Nucleus accumbens (tissue), 56 donors: ENCODE measurements at places on chromosomes 11 and 22.

- no peak for DNase-seq
Measured at GRCh38 chr11:16606784-16607674, 131.4 kb upstream of the C11orf58 start.

- DNase-seq = no peak
Measured at GRCh38 chr22:39317084-39317774, 2.2 kb downstream of the RPL3 start.

DNA sequence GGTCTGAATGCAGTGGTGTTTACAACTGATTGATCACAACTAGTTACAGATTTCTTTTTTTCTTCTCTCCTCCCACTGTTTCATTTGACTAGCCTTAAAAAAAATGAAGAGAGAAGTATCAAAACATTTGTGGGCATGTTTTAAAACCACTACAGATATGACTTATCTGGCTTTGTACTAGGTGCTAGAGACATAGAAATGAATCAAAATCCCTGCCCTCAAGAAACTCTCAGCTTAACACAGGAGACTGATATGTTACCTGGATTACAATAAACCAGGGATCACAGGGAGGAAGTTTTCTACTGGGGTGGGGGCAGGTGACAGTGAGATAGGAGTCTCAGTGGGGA lies 25.2 kb upstream of the CTR9 start:
- no peak for DNase-seq

DNA sequence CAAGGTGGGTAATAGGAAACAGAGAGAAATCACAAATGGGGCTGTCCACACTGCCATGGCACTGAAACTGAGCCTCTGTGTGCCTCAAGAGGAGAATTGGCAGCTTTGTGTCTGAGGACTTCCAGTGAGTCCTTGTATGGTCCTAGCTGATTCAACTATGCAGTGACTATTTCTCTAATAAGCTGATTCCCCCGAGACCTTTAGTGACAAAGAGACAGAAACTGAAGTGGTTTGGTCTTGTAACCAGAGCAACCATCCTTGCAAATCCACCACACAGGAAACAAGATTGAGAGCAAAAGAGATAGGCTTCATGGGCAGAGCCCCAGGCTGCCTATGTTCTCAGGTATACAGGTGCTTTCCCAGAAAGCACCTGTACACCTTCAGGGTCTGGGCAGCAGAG lies 1038.5 kb downstream of the NTM start:
- no peak for DNase-seq

GRCh38 chr11:94533696-94534630 lies 9.8 kb upstream of the FUT4 start:
- no peak for DNase-seq

DNA sequence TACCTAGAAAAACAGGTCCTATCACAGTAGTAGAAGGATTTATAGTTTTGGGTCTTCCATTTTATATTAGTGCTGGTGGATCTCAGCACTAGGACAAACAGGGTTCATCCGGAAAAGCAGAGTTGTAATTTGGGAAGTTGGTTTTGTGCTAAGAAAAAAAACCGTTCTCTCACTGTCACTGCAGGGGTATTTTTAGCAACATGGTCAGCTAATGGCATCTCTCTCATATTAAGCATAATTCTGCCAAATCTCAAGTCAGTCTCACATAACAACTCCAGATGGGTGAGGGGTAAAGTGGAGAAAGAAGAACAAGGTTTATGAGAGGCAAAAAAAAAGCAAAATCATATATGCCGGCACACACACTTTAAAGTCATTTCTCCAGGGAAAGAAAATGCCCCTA lies 51.6 kb upstream of the GDPD4 start:
- DNase-seq = no peak

DNA sequence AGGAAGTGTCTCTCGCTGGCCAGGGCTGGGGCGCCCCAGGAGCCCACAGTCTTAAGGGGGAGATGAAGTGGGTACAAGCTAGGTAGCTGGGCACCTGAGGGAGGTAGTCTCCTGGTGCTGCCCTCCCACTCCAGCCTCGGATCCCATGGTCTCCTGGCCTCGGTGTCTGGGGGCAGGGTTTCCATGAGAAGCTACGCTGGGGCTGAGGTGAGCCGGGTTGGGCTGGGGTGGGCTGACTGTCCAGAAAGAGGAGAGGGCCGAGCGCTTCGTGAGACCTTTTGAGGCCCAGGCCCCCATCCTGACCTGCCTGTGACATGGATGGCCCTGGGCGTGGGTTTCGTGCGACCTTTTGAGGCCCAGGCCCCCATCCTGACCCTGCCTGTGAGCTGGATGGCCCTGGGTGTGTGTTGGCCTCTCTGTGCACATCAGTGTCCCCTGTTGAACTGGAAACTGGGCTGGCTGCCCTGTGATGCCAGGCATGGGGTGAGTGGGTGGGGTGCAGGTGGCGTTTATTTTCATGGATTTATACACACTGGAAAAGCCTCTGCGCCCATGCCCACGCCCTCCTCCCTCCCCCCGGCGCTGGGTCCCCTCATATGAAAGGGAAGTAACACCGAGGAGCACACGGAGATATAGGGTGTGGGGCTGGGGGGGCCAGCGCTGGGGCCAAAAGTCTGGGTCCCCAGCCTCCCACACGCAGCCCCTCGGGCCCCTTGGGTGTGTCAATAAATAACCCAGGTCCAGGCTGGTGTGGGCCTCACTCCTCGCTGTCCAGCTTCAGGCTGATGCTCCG lies 8.6 kb downstream of the AIP start:
- DNase-seq = no peak

- no peak for DNase-seq
Measured at GRCh38 chr11:27995083-27995482, 112.9 kb downstream of the KIF18A start.

- no peak for DNase-seq
Measured at GRCh38 chr11:21262992-21263391, 593.6 kb downstream of the NELL1 start.

GRCh38 chr11:120147094-120147949 lies 9.4 kb upstream of the TRIM29 start:
- no peak for DNase-seq

DNA sequence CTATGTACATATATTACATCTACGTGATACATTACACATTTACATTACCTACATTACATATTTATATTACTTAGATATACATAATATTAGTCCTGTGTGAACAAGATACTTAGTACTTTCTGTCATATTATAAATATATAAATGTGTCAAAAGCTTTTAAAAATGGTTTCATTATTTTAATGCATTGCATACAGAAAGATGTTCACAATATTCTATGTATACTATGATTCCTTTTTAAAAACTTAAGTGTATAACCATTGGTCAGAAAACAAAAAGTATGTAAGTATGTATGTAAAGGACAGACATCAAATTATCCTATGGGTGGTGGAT lies 647 bp upstream of the ZW10 start:
- no peak for DNase-seq

- no peak for DNase-seq
Measured at GRCh38 chr11:94457118-94458029, 36.3 kb downstream of the MRE11 start.

GRCh38 chr11:10590218-10590915 lies 21.9 kb upstream of the LYVE1 start:
- no peak for DNase-seq

- no peak for DNase-seq
Measured at GRCh38 chr11:112322173-112322790, 61.6 kb upstream of the PLET1 start.

DNA sequence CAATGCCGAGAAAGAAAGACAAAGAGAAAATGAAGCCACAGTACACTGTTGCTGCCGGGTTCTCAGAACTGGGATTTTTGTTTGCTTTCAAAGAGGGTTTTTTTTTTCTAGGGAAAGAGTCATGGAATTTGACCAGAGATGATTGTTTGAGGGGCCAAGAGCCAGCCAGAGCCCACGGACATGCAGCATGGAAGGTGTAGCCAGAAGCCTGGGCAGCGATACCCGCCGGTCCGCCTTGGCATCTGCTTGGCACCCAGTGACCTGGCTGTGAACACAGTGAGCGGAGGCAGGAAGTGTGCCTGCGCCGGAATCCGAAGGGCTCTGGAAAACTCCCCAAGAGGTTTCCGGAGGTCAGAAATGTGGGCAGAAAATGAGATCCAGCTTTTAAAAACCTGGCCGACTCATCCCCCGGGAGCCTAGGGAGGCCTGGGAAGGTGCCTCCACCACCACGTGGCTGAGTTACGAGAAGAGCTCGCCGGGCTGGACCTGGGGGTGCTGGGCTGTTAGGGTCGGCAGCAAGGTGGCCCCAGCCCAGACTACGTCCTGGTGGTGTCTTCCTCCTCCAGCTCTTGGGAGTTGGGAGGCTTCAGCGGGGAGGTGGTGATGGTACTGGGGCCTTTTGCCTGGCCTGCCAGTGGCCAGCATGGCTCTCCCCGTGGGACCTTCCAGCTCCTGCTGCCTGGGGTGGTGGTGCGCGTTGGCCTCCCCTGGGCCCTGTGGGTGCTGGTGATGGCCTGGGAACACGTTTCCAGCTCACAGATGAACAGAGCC lies 61.6 kb upstream of the PPARA start:
- DNase-seq = no peak

DNA sequence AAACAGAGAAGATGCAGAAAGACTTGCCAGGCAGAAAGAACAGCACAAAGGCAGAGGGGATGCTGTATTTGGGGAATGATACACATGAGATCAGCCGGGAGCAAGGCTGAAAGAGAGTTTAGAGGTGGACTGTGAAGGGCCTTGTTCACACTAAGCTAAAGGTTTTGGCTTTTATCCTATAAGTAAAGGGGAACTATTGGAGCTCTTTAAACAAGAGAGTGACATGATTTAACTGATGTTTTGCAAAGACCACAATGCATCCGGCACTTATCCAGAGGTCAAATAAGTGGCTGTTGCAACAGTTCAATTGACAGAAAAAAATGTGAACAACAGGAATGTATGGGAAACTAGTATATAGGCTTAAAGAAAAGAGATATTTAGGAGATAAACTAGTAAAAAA lies 64.7 kb upstream of the RRAS2 start:
- DNase-seq = no peak

- DNase-seq = no peak
Measured at GRCh38 chr22:50625568-50626313, 2.2 kb downstream of the ARSA start.

GRCh38 chr11:44849424-44849823 lies 101.3 kb downstream of the TP53I11 start:
- DNase-seq = no peak

DNA sequence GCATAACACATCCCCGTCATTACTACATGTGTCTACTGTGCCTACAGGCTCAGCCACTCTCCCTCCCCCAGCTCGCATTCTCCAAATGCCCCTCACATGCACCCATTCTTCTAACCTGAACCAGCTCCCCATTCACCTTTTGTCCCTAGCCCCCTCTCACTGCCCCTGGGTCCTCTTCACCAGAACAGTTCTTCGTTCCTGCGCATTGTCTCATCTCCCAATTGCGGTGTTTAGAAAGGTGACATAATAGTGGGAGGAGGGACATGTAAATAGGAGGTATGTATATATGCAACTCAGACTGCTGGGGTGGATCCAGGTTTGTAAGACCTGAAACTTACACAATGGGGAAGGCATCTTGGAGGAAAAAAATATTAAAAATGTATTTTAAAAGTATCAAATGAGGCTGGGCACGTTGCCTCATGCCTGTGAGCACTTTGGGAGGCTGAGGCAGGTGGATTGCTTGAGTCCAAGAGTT lies 4.7 kb upstream of the VSIG2 start:
- no peak for DNase-seq

GRCh38 chr11:7060868-7061267 lies 27.9 kb upstream of the RBMXL2 start:
- no peak for DNase-seq
